DMS53 (cell line): ENCODE measurements at places on chromosomes 2 and 18.

- no peak for DNase-seq
These were observed 1220.4 kb upstream of the ZEB2 start for GRCh38 chr2:145740302-145740701.

DNA sequence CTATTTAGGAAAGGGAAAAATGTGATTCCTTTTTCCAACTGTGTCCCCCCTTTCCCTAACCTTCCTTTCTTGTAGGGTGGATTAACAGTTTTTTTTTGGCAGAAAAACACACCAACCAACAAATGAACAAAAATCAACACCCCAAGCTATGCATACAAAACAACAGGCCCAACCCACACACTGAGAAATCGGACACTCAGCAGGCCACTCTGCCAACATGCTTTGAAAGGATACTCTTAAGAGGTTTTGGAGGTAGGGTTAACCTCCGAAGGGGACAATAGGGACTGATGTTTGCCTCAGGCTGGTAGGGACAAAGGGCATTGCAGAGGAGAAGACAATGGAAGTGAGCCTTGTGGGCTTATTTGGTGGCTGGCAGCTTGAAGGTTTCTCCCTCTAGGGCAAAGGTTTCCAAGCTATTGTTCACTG lies 33.1 kb upstream of the POLE4 start:
- peak; percentile 46 for DNase-seq

- no peak for DNase-seq
These were observed 168.2 kb downstream of the DPP10 start for GRCh38 chr2:114610677-114611076.

GRCh38 chr2:201685156-201685555 lies 13.3 kb downstream of the MPP4 start:
- DNase-seq: no peak

DNA sequence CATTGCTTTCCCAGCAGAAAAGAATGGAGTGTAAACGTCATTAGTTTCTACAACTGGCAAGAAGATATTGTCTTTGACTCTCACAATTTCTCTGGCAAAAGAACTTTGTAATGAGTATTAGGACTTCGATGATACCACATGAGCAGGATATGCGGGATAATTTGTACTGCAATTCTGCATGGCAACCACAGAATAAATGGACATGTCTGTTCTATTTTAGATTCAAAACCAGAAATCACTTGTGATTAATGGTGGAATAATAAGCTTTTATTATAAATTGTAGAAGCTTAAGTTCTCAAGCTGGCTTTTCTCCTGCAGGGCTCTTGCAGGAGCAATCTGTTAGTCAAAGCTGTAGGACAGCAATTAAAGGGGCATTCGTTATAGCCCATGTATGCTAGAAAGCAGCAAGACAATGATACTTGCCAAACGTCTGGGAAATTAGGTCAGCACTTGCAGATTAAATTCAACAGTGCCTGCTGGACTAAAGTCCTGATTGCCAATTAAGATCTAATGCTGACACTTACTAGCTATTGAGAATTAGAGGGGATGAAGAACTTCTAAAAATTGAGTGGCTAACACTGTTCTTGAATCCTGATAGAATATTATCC lies 177.9 kb downstream of the PTH2R start:
- DNase-seq: no peak

DNA sequence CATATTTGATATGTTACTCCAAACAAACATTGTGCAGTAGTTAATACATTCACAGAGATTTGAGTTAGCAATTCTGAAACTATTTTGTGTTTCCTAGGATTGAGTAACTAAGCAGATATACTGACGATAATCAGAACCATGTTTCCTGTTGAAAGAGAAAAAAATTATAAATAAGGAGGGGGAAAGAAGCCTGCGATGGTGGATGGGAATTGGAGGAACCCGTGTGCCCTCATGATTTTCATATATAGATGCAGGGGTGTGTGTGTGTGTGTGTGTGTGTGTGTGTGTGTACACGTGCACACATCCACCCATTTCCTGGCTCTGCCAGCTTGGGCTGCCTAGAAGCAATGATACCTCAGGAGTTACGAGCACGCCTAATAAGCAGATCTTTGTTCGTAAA lies 56.9 kb downstream of the LPIN2 start:
- DNase-seq: no peak

GRCh38 chr2:21644266-21644665 lies 520.5 kb downstream of the TDRD15 start:
- no peak for DNase-seq

GRCh38 chr2:186562209-186562578 lies 27.7 kb upstream of the ITGAV start:
- no peak for DNase-seq

GRCh38 chr18:48165111-48165866 lies 234.8 kb upstream of the SMAD2 start:
- no peak for DNase-seq

DNA sequence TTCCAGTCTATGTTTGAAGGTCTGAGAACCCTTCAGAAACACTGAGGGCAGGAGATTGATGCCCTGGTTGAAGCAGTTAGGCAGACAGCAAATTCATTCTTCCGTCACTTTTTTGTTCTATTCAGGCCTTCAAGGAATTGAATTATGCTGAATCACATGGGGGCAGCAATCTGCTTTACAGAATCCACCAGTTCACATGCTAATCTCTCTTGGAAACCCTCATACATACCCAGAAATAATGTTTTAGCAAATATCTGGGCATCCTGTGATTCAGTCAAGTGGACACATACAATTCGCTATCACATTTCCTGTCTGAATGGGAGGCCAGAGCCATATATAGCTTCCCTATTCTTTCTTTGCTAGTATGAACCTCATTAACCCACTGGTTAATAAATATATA lies 301.4 kb upstream of the CNTNAP5 start:
- peak; percentile 10 for DNase-seq

DNA sequence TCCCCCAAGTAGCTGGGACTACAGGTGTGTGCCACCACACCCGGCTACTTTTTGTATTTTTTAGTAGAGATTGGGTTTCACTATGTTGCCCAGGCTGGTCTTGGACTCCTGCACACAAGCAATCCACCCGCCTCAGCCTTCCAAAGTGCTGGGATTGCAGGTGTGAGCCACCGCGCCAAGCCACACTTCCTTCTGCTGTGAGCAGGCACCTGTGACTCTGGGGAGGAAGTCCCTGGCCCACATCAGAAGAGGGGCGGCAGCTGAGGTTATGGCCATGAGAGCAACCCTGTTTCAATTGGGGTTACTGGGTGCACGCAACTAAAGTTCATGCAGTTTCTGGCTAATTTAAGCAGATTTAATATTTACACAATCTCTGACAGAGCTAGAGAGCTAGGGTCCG lies 91.0 kb downstream of the PLB1 start:
- no peak for DNase-seq

GRCh38 chr2:96507957-96508520 lies 2.9 kb upstream of the NEURL3 start:
- DNase-seq: peak; percentile 93
